A549 (cell line): ENCODE measurements at places on chromosomes 2 and 18.

DNA sequence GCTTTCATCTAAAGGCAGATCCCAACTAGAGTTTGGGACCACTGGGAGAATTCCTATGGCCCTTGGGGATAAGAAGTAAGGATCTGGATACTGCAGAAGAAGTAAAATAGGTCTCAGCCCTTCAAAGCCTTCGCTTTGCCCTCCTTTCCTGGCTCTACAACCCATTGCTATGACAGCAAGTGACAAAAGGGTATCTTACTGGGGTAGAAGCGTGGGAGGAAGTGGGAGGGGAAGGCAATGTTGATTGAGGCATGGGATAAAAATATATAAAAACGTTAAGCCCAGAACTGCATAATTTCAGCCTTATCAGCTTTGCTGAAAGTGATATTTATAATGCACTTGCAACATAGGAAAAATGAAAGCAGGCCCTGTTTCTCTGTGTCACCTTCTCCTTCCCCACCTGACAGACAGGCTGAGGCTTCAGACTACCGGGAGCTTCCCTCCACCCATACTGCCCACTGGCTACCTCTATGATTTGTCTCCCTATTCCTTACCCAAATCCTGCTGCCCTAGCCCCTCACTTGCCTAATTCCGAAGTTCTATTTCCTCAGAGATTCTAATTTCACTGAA, 14.9 kb upstream of the SOS1 start:
- no peak for DNase-seq

- no peak for DNase-seq
Measured at GRCh38 chr2:106053581-106053980, 140.5 kb downstream of the UXS1 start.

- no peak for DNase-seq
Measured at GRCh38 chr2:143229952-143230351, 100.7 kb downstream of the ARHGAP15 start.

- no peak for DNase-seq
Measured at GRCh38 chr2:47026748-47027534, 111.3 kb upstream of the MCFD2 start.

DNA sequence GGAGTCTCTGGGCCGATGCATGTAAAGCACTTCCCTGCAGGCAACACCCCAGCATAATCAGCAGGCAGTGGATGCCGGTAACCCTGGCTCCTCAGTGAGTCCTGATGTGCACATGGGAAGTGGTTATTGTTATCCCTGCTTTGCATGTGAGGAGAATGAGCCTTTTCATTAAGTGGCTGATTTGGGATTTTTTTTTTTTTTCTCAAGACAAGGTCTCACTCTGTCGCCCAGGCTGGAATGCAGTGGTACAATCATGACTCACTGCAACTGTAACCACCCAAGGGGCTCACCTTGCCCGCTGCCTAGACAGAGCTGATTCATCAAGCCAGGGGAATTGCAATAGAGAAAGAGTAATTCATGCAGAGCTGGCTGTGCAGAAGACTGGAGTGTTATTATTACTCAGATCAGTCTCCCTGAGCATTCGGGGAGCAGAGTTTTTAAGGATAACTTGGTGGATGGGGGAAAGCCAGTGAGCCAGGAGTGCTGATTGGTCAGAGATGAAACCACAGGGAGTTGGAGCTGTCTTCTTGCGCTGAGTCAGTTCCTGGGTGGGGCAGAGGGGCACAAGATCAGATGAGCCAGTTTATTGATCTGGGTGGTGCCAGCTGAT, 95.4 kb downstream of the SOCS6 start:
- peak; percentile 31 for DNase-seq

GRCh38 chr2:154032220-154032619, 160.5 kb downstream of the GALNT13 start:
- DNase-seq, result no peak

DNA sequence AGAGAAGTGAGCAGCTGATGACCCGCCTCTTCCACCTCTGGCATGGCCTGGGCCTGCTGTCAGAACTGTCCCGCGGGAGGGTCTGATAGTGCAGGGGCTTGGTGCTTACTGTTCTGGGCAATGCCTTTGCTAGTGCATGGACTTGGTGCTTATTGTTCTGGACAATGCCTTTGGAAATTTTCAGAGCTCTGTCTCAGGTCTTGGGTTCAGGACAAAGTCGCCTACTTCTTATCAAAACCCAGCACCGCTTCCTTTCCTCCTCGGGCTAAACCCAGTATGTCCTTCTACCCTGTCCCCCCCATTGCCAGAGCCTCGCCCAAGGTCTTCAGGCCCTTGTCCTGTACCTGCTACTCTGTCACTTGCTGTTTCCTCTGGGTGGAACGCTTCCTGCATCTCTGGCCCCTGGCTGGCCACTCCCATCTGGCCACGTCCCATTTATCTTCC, 149.6 kb downstream of the ACKR3 start:
- no peak for DNase-seq

- peak; percentile 6 for DNase-seq
Measured at GRCh38 chr2:218516614-218517013, 51.5 kb downstream of the USP37 start.

DNA sequence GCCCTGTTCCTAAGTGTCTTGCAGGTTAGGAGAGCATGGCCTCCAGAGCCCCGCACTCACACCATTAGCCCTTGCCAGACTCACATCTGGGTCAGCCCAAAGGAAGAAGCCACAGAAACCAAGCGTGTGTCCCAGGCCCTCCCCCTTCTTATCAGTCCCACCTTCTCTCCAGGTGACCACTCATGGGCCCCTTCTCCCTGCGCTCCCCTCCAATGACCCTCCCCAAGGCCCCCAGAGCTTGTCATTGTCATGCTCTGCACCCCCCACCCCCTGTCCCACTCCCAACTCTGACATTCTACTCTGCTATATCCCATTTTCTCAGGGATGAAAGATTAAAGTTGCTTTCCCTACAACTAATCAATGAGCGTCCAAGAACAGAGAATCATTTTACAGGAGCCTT, 30.1 kb downstream of the CAPN14 start:
- DNase-seq, result no peak
